SK-MEL-5 (cell line): ENCODE measurements at places on chromosomes 16 and 17. TPM values are rescaled to one million over a fixed set of nuclear protein-coding genes. Genes with fewer than 3 reads are reported as not detected.

FAM171A2 gene
- total RNA-seq: 5.0 and 5.3 TPM in 2 replicates

BRIP1 gene
- total RNA-seq: 13.7 and 14.6 TPM in 2 replicates

GPR179 gene
- total RNA-seq: 0.05 and 0.11 TPM in 2 replicates

CHST5 gene
- 0.08 TPM in 1 of 2 replicates, not detected in the other for total RNA-seq

DHRS7C gene
- not detected in 2 replicates for total RNA-seq

DYNLRB2 gene
- total RNA-seq: not detected in 2 replicates

KRT33B gene
- not detected in 2 replicates for total RNA-seq

CSF3 gene
- not detected in 2 replicates for total RNA-seq

RAB40B gene
- total RNA-seq: 3.5 and 4.8 TPM in 2 replicates

RNF222 gene
- not detected in 2 replicates for total RNA-seq

IL32 gene
- not detected in 2 replicates for total RNA-seq

KRT16 gene
- total RNA-seq: not detected in 2 replicates

PIRT gene
- not detected in 2 replicates for total RNA-seq

DBF4B gene
- 9.0 and 9.4 TPM in 2 replicates for total RNA-seq

LDHD gene
- 2.2 and 3.0 TPM in 2 replicates for total RNA-seq

NPIPA5 gene
- 0.32 and 0.93 TPM in 2 replicates for total RNA-seq

SMPD3 gene
- total RNA-seq: 0.03 and 0.77 TPM in 2 replicates

KRT31 gene
- total RNA-seq: not detected in 2 replicates

TMEM220 gene
- 10.2 and 12.6 TPM in 2 replicates for total RNA-seq

UBALD2 gene
- 45.0 and 54.5 TPM in 2 replicates for total RNA-seq

MYH3 gene
- 0.71 and 1.3 TPM in 2 replicates for total RNA-seq

TMEM92 gene
- 0.08 and 1.3 TPM in 2 replicates for total RNA-seq

GAST gene
- total RNA-seq: not detected in 2 replicates

DPEP2 gene
- not detected in 2 replicates for total RNA-seq

RNU2-1 gene
- total RNA-seq: not detected in 2 replicates

SERPINF2 gene
- 0.32 and 0.37 TPM in 2 replicates for total RNA-seq

KRTAP9-4 gene
- total RNA-seq: not detected in 2 replicates

BCO1 gene
- 0.24 and 0.32 TPM in 2 replicates for total RNA-seq

EIF1 gene
- total RNA-seq: 129 and 155 TPM in 2 replicates

CDK3 gene
- 3.1 and 4.3 TPM in 2 replicates for total RNA-seq

EVPL gene
- total RNA-seq: 0.08 and 0.16 TPM in 2 replicates

TAF15 gene
- 17.4 and 18.7 TPM in 2 replicates for total RNA-seq

TPPP3 gene
- total RNA-seq: 0.16 and 0.55 TPM in 2 replicates

PPY gene
- 1.3 TPM in 1 of 2 replicates, not detected in the other for total RNA-seq

CBX2 gene
- 18.0 and 18.4 TPM in 2 replicates for total RNA-seq

ZG16 gene
- not detected in 2 replicates for total RNA-seq

EVPLL gene
- total RNA-seq: not detected in 2 replicates

ATP1B2 gene
- 0.27 and 0.85 TPM in 2 replicates for total RNA-seq

MYBBP1A gene
- 65.1 and 80.3 TPM in 2 replicates for total RNA-seq

TP53TG3F gene
- total RNA-seq: not detected in 2 replicates

CACNA1H gene
- total RNA-seq: 17.4 and 17.6 TPM in 2 replicates

TNFSF13 gene
- total RNA-seq: 0.11 TPM in 1 of 2 replicates, not detected in the other

DNAH3 gene
- under 0.01 and 0.05 TPM in 2 replicates for total RNA-seq

USP31 gene
- total RNA-seq: 3.3 and 4.7 TPM in 2 replicates

CCL7 gene
- not detected in 2 replicates for total RNA-seq

ATXN1L gene
- total RNA-seq: 10.3 and 10.5 TPM in 2 replicates

ABHD15 gene
- 11.5 and 12.4 TPM in 2 replicates for total RNA-seq

CCL4 gene
- not detected in 2 replicates for total RNA-seq

PTGES3L gene
- total RNA-seq: 0.42 TPM in 1 of 2 replicates, not detected in the other

PRSS22 gene
- not detected in 2 replicates for total RNA-seq

VWA3A gene
- total RNA-seq: not detected in 2 replicates

ARL6IP1 gene
- 152 TPM in 2 replicates for total RNA-seq

HS3ST4 gene
- total RNA-seq: not detected in 2 replicates
